ENCODE measurements at places on chromosomes 12 and 14. TPM values are rescaled to one million over a fixed set of nuclear protein-coding genes. Genes with fewer than 3 reads are reported as not detected.

The MIA2 gene
- total RNA-seq = 16.2 TPM

The RNASE7 gene
- not detected for total RNA-seq

The SLC6A15 gene
- 56.8 TPM for total RNA-seq

The CMA1 gene
- total RNA-seq = not detected

The KLRG1 gene
- total RNA-seq = 7.9 TPM

The SRRM4 gene
- total RNA-seq = 13.8 TPM

The SYNE3 gene
- 0.98 TPM for total RNA-seq

The MYBPC1 gene
- total RNA-seq = 2.2 TPM

The SDR9C7 gene
- total RNA-seq = 0.25 TPM

The SERPINA3 gene
- total RNA-seq = 0.74 TPM

The HOXC12 gene
- total RNA-seq = not detected
